Kidney glomerular epithelial cell (primary cell): ENCODE measurements at places on chromosomes 2 and 18.
A peak's percentile ranks its signal among the peaks of the same experiment; 100 is the strongest.

DNA sequence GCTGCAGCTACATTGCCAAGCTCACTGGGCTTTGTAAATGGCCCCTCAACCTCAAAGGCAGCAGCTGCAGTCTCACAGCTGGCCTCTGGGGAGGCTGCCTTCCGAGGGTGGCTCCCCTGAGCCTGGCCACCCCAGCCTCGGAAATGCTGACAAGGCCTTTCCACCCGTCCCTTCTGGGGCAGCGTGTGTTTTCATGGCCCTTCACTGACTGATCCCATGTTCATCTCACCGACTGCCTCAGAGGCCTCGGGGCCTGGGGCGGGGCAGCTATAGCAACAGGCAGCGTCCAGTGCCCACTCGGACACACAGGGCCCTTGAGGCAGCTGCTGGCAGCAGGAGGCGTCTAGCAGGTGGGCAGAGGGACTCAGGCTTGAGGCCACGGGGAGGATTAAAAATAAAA is 149.7 kb downstream of the GLI2 start:
- no peak for DNase-seq

- DNase-seq, result no peak
These were observed 40.0 kb downstream of the ST8SIA5 start for GRCh38 chr18:46716827-46717226.

DNA sequence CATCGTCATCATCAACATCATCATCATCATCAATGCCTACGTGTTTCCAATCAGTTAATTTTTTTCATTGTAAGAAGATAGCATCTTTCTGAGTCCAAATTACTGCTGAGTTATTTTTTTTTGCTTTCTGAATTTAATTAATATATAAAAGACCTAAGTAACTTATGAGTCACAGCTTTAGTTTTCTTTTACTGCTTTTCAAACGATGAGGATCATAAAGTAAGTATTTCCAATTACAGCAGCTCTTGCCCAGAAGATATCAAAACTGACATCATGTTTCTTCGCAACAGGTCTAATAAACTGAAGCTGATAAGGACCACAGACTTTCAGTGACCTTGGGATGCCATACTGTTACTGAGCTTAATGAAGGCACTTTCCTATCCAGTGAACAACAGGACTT is 442.2 kb downstream of the DSEL start:
- no peak for DNase-seq

- no peak for DNase-seq
These were observed 89.3 kb downstream of the CABYR start for GRCh38 chr18:24227977-24228666.

DNA sequence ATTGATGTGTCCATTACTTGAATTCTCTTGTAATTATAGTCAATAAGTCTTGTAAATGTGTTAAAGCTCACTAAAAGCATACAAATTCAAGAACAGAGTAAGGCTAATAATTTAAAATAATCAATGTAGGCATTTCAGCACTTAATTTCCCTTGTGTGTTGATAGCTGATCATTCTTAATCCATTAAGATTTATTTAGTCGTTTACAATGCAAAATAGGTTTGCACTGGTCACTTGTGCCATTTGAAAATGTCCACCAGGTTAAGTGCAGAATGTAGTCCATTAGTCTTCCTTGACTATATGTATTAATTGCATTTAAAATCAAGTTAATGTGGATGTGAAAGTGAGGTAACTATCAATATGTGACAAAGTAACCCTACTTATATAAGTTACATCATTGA is 39.4 kb downstream of the ZNF407 start:
- no peak for DNase-seq

GRCh38 chr2:17649026-17649425 is 104.6 kb downstream of the SMC6 start:
- no peak for DNase-seq

DNA sequence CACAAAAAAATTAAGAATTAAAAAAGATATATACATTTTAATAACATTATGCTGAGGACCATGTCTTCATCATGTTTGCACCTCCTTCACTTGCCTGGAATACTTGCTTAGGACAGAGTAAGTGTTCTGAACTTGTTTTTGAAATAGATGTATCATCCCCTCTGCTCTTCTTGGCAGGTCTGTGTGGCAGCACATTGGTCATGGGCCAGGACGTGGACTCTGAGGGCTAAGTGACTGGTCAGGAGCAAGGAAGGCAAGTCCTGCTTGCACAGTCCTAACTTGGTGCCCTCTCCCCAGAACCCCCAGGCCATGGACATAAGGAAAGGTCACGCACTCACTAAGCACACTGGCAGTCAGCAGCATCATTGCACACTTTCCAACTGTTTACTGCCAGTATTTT is 95.8 kb downstream of the PTPRM start:
- DNase-seq, result no peak

DNA sequence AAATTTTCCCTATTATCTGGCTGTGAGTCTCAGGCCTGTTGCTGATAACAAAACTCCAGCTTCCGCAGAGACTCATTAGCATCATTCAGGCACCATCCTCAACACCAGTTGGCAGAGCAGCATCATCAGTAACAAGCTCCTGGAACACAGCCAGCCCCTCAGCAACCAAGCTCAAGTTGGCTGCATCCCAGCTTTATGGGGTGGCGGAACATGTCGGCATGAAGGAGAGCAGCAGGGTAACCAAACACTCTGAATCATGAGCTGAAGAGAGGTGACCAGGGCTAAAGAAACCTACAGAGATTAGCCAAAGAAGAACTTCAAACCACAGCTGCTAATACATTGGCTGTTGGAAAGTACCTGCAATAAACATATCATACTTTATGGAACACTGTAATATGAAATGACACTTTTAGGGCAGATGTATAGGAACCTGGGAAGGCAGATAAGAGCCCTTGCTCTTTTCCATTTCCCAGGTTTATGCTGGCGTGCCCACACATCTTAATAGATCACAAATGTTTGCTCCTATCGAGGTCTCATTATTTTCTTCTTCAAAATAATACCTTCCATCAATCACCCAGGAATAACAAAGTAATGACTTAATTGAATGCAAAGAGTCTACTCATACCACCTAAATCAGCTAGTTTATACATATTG is 63.8 kb downstream of the PDE11A start:
- peak; percentile 41 for DNase-seq

DNA sequence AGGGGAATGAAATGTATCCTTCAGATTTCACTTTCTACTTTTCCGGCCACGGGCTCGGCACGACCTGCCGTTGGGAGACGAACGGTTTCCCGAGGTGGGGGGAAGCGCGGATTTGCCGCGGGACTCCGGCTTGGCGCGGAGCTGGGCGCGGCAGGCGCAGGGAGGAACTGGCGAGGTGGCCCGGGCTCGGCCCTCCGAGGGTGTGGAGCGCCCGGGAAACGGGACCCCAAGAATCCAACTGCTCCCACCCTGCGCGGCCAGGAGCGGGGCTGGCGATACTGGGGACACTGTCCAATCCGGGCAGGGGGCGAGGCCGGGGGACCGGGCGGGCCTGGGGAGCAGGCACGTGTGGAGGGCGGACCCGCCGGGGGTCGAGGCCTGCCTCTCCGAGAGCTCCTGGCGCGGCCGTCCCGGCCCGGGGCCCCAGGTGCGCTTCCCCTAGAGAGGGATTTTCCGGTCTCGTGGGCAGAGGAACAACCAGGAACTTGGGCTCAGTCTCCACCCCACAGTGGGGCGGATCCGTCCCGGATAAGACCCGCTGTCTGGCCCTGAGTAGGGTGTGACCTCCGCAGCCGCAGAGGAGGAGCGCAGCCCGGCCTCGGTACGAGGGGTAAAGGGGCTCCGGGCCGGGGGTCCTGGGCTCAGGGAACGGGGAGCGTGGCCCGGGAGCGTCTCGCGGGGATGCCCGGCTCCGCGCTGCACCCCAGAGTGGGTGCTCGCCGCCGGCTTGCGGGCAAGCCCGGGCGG is at the start of gene ANXA4:
TSS of gene ANXA4 (plus strand) at position 560 of the 747 bp plus-strand sequence. CDS start 39,432 bp downstream, outside the sequence.
- DNase-seq, result peak; percentile 81

DNA sequence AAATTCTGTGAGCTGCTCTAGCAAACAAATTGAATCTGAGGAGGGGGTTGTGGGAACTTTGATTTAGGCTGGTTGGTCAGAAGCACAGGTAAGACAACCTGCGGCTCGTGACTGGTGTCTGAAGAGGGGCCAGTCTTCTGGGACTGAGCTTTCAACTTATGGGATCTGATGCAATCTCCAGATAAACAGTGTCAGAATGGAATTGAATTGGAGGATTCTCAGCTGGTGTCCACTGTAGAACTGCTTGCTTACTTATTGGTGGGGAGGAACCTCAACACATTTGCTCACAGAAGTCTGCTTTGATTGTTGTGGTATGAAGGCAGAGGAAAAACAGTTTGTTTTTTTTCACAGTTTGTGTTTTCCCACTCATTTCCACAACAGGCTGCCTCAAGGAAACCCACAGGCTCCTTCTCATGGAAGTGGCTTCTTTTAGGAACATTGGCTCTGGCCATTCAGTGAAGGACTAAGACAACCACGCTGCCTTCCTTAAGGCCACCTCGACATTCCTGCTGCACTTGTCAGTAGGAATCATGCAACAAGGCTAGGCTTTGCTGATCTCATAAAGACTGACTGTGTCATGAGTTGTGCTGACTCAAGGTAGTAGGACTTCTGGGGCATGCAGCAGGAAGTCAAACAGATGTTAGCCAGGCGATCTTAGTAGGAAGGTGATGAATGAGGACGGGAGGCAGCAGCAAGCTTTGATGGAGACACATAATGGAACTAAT is 104.7 kb downstream of the TSN start:
- DNase-seq, result peak; percentile 8

- DNase-seq, result no peak
These were observed 28.6 kb downstream of the IGFBP2 start for GRCh38 chr2:216661639-216662375.

DNA sequence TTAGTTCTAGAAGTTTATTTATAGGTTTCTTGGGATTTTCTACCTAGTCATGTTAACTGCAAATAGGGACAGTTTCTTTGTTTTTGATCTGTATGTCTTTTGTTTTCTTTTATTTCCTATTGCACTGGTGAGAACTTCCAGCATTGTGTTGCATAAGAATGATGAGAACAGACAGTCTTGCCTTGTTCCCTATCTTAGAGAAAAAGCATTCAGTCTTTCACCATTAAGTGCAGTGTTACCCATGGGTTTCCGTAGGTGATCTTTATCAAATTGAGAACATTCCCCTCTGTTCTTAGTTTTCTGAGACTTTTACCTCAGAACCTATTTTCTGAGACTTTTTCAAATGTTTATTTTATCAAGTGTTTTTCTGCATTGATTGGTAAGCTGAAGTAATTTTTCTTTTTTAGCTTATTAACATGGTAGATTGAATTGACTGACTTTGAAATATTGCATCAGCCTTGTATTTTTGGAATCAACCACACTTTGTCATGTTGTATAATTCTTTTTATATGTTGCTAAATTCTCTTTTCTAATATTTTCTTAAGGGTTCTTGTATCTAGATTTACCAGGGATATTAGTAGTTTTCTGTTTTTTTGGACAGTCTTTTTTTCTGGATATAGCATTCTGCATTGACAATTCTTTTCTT is 17.2 kb downstream of the MFSD6 start:
- DNase-seq, result no peak

GRCh38 chr2:27102329-27102728 is 15.8 kb downstream of the KHK start:
- DNase-seq, result no peak

GRCh38 chr2:136527560-136527959 is 237.8 kb upstream of the THSD7B start:
- DNase-seq, result no peak

DNA sequence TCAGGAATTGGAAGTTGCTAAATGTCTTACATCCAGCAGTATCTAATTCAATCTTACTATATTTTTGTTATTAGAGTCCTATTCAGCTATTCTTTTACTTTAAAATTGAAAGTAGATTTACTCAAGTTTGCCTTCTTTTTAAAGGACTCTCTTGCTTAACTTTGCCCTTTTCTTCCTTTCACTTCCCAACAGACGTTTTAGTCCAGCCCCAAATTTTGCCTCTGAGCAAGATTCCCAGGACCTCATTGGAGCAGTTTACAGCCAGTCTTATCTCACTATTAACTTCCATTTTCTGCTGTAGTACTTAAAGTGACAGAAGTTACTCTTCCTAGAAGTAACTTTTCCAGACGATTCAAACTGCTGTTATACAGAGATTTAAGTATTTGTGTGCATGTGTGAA is 1.7 kb upstream of the PRKD3 start:
- DNase-seq, result peak; percentile 70

GRCh38 chr2:85875350-85876050 is 13.3 kb downstream of the ST3GAL5 start:
- no peak for DNase-seq

DNA sequence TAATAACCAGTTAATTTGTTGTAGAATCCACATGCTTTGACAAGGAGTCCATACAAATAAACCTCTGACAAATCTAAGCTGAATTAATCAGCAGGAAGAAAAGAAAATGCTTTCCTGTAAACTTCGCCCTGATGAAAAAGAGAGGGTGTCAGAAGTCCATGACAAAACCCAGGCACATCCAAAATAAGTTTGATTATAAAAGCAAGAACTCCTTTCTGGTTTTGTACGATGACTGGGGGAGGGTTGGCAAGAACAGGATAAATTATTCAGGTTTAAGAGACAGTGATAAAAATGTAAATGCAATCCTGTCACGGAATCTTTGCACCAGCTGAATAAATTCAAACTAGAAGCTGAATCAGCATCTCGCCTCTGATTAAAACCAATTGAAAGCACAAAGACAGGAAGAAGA is 469.2 kb upstream of the TNP1 start:
- DNase-seq, result no peak

DNA sequence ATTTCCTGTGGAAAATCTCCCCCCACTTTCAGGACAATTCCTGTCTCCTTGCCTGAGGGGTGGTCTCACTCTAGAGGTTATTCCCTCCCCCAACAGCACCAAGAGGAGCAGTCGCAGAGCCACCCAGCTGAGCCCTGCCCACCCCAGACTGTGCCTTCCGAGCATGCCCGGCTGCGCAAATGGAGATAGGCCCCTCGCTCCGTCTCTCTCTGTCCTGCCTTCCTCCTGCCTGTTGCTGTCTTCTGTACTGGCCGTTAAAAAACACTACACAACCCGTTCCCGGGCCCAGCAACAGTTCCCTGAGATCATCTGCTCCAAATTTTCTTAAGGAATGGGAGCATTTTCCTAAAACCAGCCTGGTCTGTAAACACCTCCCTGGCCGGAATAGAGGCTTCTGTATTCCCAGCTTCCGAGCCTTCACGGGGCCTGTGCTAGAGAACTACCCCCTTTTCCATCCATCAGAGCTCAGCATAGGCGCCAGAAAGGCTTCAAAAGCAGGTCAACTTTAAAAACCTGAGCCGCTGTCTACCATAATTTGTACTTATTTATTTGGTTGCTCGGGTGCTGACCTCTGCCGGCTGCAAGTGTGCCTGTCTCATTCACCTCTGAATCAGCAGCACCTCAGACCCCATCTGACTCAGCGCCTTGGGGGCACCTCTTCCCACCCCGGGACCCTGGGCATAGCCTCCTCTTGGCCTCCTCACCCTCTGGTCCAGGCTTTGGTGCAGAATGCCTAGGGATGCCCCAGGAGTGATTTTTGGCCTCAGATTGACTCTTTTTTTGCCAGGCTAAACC is 159.4 kb downstream of the PXDN start:
- peak; percentile 4 for DNase-seq
